Activated T-helper 1 cell treated with anti-CD3 and anti-CD28 coated beads, Interleukin-12 subunit alpha, Interleukin-12 subunit beta, Interleukin-2, Interleukin-4 antibody, amounts not matched to agents 30 ng/mL and 10 ng/mL and 1 ng/mL, durations not matched to agents 14 hours and 24 hours and 36 hours (primary cell): ENCODE measurements at places on chromosomes 5 and 9. TPM values are rescaled to one million over a fixed set of nuclear protein-coding genes. Genes with fewer than 3 reads are reported as not detected.

The G3BP1 gene
- 340 and 348 TPM in 2 replicates for total RNA-seq

The IGIP gene
- 2.5 and 3.5 TPM in 2 replicates for total RNA-seq

DNA sequence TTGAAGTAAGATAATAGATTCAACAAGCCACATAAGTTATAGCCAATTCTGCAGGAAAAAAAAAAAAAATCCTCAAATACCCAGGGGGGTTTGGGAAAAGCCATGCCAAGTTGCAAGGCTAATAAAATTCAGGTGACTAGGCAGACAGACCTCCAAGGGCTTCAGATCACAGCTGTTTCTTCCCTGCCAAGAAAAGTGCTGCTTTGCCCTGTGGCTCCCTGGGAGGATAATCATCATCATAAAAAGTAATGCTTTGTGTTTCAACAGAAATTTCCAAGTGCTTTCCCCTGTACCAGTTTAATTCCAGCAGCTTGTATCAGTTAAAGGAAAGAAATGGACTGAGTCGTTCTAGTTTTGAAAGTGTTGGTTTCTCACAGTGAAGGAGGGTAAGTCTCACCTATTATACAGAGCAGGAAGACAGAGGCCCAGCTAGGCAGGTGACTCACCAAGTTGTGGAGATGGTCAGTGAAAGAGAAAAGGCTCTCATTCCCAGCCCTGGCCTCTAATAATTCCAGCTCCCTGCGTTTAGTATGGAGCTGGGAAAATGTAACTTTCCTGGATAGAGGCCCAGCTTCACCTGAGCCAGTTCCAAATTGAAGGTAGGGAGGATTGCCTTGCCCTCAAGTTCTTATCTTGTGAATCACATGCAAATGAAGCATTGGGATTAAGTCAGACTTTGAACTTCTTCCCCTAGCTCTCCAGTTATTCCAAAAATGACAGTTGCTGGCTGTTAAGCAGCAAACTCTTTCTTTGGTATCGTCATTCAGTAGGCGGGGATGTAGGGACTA, 263.4 kb downstream of the GRIA1 start:
- no peak overlapping the region for H3K27ac ChIP-seq
- DNase-seq = no peak
- no peaks in the 10 kb centered on the region for H3K27me3 ChIP-seq
- H3K4me1 ChIP-seq = no peaks in the 10 kb centered on the region

DNA sequence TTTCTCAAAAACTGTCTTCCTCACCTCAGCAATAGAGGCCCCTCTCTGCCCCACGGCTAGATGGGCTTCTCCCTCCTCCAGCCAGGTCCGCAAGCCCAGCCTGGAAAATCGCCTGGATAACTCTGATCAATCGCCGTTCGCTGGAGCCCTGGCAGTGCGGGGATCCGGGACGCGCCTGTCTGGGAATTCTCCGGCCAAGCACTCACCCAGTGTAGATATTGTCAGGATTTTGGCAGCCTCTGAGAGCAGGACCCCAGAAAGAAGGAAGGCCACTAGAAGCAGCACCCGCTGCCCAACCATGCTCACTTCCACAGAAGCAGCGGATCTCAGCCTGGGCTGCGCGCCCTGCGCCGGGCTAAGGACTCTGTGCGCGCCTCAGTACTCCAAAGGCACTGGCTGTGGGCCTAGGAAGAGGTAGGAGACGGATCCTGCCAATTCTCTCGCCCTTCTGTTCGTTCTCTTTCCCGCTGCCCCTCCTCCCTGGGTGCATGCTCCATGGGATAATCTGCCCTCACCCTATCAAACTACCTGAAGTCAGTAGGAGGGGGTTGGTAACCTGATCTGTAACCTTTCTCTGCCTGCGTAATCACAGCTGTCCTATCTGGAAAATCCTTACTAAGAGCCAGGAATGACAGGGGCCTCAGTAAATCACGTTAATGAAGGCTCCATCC, at the start of gene UGT3A1:
UGT3A1 (minus strand) TSS at position 450 of the 671 bp plus-strand sequence; CDS start at position 300, 150 bp downstream.
- no peaks in the 10 kb centered on the region for H3K4me1 ChIP-seq
- no peak within 1 kb of the TSS for H3K27ac ChIP-seq
- peaks cover 3% of the 10 kb centered on the region for H3K27me3 ChIP-seq
- no peak for DNase-seq
- H3K4me3 ChIP-seq = no peak within 1 kb of the TSS

The NEUROG1 gene
- total RNA-seq = not detected in 2 replicates

GRCh38 chr9:14063756-14064155, 250.2 kb downstream of the NFIB start:
- no peaks in the 10 kb centered on the region for H3K36me3 ChIP-seq
- H3K27ac ChIP-seq = no peak overlapping the region
- no peaks in the 10 kb centered on the region for H3K4me1 ChIP-seq
- no peak for DNase-seq
- no peak overlapping the region for H3K4me3 ChIP-seq

The PDE6A gene
- not detected in 2 replicates for total RNA-seq

The OCLN gene
- 0.10 and 0.12 TPM in 2 replicates for total RNA-seq

The DND1 gene
- total RNA-seq = 3.3 and 4.1 TPM in 2 replicates

The HSD17B3 gene
- total RNA-seq = not detected in 2 replicates

DNA sequence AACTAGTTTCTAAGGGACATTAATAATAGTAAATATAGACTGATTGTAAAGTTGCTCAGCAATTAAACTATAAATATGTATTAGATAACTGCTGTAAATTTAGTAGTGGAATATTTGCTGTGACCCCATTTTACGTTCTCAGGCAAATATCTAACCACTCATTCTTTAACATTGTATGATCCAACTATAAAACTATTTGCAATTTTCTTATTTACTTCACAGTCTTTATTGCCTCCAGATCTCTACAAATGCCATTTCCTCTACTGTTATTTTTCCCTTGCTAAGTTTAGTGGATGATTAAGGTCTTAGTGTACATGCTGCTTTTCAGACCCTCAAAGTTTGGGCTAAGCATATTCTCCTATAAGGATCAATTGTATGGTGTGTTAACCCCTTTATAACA, 526.2 kb upstream of the ST8SIA4 start:
- H3K4me1 ChIP-seq = no peaks in the 10 kb centered on the region
- no peak for DNase-seq
- no peak overlapping the region for H3K4me3 ChIP-seq
- H3K27ac ChIP-seq = no peak overlapping the region

- no peak overlapping the region for H3K27ac ChIP-seq
- H3K27me3 ChIP-seq = no peaks in the 10 kb centered on the region
- no peaks in the 10 kb centered on the region for H3K4me1 ChIP-seq
- no peak overlapping the region for H3K4me3 ChIP-seq
- no peak for DNase-seq
Observed at GRCh38 chr5:17748201-17748600, 113.9 kb downstream of the TAF11L14 start.

DNA sequence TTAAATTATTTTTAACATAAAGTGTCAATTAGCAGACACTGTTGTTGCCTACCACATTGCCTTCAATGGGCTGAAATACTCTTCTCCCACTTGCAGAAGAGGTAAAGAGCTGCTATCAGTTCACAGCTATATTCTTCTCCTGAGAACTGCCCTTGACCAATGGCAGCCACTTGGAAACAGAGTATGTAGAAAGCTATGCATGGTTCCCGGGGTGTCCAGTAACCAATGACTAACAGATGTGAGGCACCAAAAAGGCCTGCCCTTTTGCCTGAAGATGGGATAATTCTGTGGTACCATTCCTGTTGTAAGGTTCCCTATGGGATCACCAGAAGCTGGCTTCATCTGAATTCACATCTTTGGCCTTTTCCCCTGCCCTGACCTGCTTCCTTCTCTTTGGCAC, 181.4 kb upstream of the MAP3K1 start:
- H3K27me3 ChIP-seq = peaks cover 15% of the 10 kb centered on the region
- H3K27ac ChIP-seq = no peak overlapping the region
- H3K4me1 ChIP-seq = no peaks in the 10 kb centered on the region
- no peak overlapping the region for H3K4me3 ChIP-seq
- H3K36me3 ChIP-seq = peaks cover 4% of the 10 kb centered on the region

GRCh38 chr9:99416007-99416406, 193.9 kb downstream of the SEC61B start:
- no peak overlapping the region for H3K27ac ChIP-seq
- H3K36me3 ChIP-seq = no peaks in the 10 kb centered on the region
- peaks cover 4% of the 10 kb centered on the region for H3K27me3 ChIP-seq
- peaks cover 11% of the 10 kb centered on the region for H3K4me1 ChIP-seq
- H3K4me3 ChIP-seq = no peak overlapping the region

DNA sequence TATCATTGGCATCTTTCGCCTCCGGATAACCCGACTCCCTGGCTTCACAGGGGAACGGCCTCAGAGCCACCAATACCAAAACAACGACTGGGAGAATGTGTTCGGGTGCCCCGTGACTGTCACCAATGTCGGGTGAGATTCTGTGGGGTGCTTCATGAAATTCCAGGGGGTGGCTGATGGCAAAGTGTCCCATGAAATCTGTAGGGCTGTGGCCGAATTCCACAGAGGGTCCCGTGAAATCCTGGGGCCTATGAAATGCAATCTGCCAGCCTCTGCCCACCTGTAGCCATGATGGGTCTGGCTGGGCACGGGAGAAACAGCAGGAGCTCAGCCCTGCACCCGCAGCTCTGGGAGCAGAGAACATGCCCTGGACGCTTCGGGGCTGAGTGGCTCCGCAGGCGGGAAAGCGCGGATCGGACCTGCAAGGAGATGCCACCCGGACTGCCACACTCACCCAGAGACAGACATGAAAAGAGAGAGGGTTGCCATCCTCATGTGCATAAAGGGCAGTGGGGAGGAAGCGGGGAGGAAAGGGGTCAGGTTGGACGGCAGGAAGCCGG, 192.4 kb downstream of the OLFM1 start:
- no peak for DNase-seq
- no peaks in the 10 kb centered on the region for H3K4me1 ChIP-seq
- H3K27ac ChIP-seq = no peak overlapping the region

DNA sequence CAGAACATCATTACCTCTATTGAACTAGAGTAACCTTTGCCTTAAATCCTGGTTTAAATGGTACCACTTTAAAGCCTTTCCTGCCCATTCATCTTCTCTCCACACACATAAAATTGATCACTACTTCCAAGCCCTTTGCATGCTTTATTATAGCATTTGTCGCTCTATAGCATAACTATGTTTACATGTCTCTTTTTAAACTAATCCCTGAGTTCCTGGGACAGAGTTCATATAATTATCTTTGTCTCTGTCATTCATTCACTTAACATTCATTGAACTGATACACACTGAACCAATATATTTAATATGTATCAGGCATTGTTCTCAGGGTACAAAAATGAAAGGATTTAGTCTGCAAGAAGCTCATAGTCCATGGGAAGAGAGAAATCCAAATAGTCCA, 37.3 kb downstream of the RECK start:
- no peaks in the 10 kb centered on the region for H3K4me1 ChIP-seq
- H3K4me3 ChIP-seq = no peak overlapping the region
- no peaks in the 10 kb centered on the region for H3K27me3 ChIP-seq
- H3K27ac ChIP-seq = no peak overlapping the region
- H3K36me3 ChIP-seq = peaks cover 2% of the 10 kb centered on the region

DNA sequence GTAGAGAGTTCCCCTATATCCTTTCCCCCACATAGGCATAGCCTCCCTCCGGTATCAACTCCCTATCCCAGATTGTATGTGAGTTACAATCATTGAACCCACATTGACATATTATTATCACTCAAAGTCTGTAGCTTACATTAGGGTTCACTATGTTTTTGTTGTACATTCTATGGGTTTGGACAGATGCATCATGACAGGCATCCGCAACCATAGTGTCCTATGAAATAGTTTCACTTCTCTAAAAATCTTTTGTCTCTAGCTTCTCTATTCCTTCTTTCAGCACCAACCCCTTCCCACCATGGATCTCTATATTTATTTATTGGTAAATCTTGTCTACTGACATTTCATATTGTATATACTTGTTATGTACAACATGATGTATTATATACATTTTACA, 31.6 kb downstream of the TAF11L14 start:
- no peaks in the 10 kb centered on the region for H3K4me1 ChIP-seq
- no peaks in the 10 kb centered on the region for H3K36me3 ChIP-seq
- no peak overlapping the region for H3K4me3 ChIP-seq
- DNase-seq = no peak
- H3K27ac ChIP-seq = no peak overlapping the region
- H3K27me3 ChIP-seq = no peaks in the 10 kb centered on the region

- H3K27ac ChIP-seq = no peak overlapping the region
- peaks cover 12% of the 10 kb centered on the region for H3K27me3 ChIP-seq
- peaks cover 4% of the 10 kb centered on the region for H3K4me1 ChIP-seq
- DNase-seq = no peak
- no peak overlapping the region for H3K4me3 ChIP-seq
Observed at GRCh38 chr9:34503406-34503805, 19.4 kb downstream of the ENHO start.

The TJP2 gene
- total RNA-seq = 19.3 and 20.7 TPM in 2 replicates

- no peak for DNase-seq
- peaks cover 7% of the 10 kb centered on the region for H3K36me3 ChIP-seq
- H3K27ac ChIP-seq = peak overlapping the region; percentile 66
- peak overlapping the region; percentile 86 for H3K4me3 ChIP-seq
Observed at GRCh38 chr9:21974722-21975409, 19.3 kb downstream of the CDKN2A start.

DNA sequence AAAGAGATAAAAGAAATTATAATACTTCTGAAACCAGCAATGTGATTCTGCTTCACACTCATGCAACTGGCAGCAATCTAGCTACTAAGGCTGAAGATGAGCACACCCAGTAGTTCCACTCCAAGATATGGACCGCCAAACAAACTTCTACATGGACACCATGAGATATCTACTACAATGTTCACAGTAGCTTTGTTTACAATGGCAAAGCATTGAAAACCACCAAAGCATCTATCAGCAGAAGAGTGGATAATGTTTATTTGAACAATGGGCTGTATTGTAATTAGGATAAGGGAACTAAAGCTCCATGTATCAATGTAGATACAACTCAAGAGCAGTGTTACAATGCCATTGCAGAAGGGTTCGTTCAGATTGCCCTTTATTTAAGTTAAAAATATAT, 91.2 kb upstream of the ERBIN start:
- H3K27me3 ChIP-seq = no peaks in the 10 kb centered on the region
- no peak overlapping the region for H3K27ac ChIP-seq
- H3K4me1 ChIP-seq = no peaks in the 10 kb centered on the region

GRCh38 chr9:97529363-97530076, 28.1 kb downstream of the TMOD1 start:
- H3K27ac ChIP-seq = peak overlapping the region; percentile 31
- H3K4me3 ChIP-seq = no peak overlapping the region
- DNase-seq = no peak
- H3K36me3 ChIP-seq = no peaks in the 10 kb centered on the region

DNA sequence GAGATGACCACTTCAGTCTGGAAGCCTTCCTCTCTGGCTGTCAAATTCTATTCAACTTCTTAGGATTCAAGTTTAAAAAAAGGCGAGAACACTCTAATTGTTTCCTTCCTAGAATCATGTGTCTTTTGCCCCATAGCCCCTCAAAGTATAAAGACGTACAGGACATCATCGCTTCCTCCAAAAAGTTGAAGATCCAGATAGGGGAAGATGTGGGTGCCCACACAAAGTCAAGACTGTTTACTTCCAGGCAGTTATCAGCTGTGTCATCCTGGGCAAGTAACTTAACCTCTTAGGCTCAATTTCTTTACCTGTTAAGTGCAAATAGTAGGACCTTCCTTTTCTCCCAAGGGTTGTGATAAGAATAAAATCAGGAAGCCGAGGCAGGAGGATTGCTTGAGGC, 40.1 kb downstream of the PPARGC1B start:
- H3K36me3 ChIP-seq = peaks cover 2% of the 10 kb centered on the region
- H3K27me3 ChIP-seq = no peaks in the 10 kb centered on the region
- no peak overlapping the region for H3K27ac ChIP-seq
- no peaks in the 10 kb centered on the region for H3K4me1 ChIP-seq
- H3K4me3 ChIP-seq = no peak overlapping the region

GRCh38 chr9:117957267-117957666, 253.1 kb downstream of the TLR4 start:
- no peaks in the 10 kb centered on the region for H3K36me3 ChIP-seq
- H3K27ac ChIP-seq = no peak overlapping the region
- H3K4me3 ChIP-seq = no peak overlapping the region

The PDE8B gene
- 0.07 and 0.16 TPM in 2 replicates for total RNA-seq

The SEMA5A gene
- 0.12 TPM in 1 of 2 replicates, not detected in the other for total RNA-seq
